ENCODE measurements at places on chromosomes 7 and 10.

DNA sequence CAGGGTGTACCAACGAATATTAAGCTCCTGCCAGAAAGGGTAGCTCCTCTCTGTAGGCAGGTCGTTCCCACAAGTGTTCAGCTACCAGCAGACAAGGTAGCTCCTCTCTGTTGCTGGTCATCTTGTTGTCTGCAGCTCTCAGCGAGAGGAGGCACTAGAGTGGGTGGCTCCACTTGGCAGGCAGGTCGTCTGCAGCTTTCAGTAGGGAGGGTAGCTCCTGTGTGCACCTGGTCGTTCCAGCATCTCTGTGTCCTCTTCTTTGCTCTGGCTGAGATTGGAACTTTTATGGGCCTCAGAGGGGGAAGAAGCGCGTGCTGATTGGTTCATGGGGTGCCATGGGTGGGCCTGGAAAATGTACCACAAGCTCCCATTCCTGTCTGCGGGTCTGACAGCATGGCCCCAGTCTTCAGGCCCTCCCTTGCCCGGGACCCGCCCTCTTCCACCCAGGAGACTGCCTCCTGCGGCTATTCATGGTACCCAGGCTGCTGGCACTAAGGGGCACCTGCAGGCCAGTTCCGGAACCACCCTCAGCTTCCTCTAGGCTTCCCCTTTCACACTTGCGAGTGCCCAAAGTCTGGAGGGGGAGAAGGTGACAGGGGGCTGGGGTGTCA is 63.9 kb upstream of the CACNA2D1 start:
- DNase-seq: no peak

- DNase-seq: no peak
Observed at GRCh38 chr10:21265622-21266021, 259.9 kb downstream of the SKIDA1 start.

DNA sequence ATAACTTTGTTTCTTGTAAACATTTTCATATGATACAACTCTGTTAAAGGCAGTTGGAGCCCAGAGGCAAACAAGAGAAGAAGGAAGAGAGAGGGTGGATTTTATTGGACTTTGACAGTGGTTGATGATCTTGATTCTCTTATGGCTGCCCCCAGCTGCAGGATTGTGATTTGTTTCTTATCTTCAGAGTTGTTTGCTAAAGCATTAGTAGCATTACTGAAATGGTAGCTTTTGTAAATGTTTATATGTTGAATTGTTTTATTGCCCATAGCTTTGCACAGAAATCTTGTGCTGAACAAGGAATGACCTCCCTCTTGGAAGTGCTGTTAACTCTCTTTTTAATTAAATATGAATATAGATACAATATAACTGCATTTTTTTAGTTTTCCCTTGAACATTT is 309.4 kb downstream of the AUTS2 start:
- no peak for DNase-seq

DNA sequence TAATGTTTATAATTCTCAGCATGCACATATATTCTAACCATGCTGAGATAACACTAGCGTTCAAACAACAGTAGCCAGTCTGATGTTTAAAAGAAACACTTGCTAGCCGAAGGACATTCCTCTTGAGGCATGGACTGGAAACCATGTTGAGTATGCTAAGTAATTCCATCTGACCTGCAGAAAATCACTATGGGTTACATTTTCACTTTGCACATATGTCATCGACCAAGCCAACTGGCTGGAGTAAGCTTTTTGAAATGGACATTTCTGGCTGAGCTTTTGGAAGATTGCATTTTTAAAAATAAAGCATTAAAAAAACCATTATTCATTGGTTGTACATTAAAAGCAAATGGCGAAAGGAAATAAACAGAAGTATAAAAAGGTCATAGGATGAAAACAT is 88.2 kb downstream of the BBS9 start:
- DNase-seq: no peak

DNA sequence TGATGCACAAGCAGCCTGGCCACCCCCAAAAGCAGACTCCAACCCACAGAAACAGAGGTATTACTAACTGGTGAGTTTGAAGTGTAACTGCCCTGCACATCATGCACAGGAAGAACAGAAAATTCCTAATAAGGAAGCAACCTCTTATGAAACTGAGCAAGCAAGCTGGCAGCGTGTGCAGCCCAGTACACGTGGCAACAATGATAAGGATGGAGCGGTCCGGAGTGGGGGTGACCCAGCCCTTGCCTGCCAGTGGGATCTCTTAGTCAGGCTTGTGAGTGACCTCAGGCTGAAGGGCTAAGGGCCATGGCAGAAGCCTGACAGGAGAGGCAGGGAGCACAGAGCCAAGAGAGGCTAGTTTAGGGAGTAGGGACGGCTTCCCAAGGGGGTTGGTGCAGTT is 22.1 kb upstream of the AOAH start:
- DNase-seq: no peak

- DNase-seq: no peak
Observed at GRCh38 chr10:132037676-132037975, 28.1 kb upstream of the JAKMIP3 start.

GRCh38 chr7:80151274-80151665 is 16.6 kb downstream of the GNAI1 start:
- DNase-seq: no peak

GRCh38 chr10:70779088-70779487 is 6.1 kb downstream of the TBATA start:
- DNase-seq: no peak

GRCh38 chr7:1758028-1758858 is 88.2 kb downstream of the ELFN1 start:
- DNase-seq: no peak

DNA sequence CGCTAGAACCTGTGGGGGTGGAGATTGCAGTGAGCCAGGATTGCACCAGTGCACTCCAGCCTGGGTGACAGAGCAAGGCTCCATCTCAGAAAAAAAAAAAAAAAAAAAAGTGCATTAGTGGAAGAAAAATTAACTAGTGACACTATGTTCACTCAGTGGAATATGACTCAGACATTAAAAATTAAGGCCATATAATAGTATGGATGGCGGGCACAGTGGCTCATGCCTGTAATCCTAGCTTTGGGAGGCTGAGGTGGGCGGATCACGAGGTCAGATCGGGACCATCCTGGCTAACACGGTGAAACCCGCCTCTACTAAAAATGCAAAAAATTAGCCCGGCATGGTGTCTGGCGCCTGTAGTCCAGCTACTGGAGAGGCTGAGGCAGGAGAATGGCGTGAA is 3.4 kb downstream of the PHYH start:
- no peak for DNase-seq

- DNase-seq: no peak
Observed at GRCh38 chr10:46543466-46544377, 12.7 kb downstream of the GPRIN2 start.

- DNase-seq: no peak
Observed at GRCh38 chr7:158508802-158509385, 78.7 kb downstream of the PTPRN2 start.

- DNase-seq: no peak
Observed at GRCh38 chr7:131212114-131212513, 115.6 kb upstream of the MKLN1 start.

DNA sequence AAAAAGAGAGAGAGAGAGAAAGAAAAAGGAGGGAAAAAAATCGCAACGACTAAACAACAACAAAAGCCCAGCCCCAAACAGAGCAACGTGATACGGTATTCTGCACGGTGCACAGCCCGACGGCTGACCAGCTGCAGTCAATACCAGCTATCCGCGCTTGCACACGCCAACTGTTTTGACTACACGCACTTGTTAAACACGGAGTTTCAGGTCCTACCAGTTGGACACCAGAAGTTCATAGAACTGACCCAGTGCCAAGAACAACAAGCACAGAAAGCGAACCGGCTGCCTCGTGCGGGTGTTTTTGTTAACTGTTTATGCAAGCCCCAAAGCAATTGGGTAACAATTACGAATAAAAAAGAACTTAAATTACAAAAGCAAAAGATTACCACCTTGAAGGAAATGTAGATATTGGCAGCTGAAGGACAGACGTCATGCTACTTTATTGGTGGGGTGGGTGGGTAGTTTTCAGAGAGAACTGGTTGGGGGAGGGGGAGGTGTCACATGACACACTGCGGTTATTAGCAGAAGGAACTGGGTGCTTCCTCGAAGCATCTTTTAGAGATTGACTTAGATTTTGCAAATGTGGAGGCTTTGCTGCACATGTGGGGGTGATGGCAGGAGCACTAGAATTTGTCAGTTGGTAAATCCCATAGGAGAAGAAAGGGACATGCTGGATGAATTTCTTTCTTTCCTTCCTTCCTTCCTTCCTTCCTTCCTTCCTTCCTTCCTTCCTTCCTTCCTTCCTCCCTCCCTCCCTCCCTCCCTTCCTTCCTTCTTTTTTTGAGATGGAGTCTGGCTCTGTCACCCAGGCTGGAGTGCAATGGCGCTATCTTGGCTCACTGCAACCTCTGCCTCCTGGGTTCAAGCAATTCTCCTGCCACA is 110.6 kb upstream of the EFCAB10 start:
- DNase-seq: peak; percentile 32

- no peak for DNase-seq
Observed at GRCh38 chr10:127943336-127943910, 36.5 kb downstream of the PTPRE start.

DNA sequence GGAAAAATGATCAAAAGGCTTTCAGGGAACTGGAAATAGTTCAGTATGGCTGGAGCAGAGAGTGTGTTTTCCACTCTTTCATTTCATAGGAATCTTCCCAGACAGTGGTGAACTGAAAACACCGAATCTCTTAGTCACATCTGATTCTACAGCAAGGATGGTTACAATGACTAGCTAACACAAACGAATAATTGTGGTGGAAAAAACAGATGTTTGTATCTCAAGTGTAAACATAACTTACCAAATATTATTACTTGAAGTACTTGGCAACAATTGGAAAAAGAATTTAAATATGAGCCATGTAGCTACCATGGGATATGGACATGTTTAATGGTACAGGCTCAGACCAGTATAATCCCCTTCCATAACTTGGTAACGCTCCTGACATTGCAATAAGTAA is 21.1 kb upstream of the BPGM start:
- no peak for DNase-seq

GRCh38 chr10:23535381-23535780 is 96.5 kb downstream of the OTUD1 start:
- no peak for DNase-seq

- DNase-seq: no peak
Observed at GRCh38 chr10:70886921-70887665, 1.3 kb downstream of the PCBD1 start.

DNA sequence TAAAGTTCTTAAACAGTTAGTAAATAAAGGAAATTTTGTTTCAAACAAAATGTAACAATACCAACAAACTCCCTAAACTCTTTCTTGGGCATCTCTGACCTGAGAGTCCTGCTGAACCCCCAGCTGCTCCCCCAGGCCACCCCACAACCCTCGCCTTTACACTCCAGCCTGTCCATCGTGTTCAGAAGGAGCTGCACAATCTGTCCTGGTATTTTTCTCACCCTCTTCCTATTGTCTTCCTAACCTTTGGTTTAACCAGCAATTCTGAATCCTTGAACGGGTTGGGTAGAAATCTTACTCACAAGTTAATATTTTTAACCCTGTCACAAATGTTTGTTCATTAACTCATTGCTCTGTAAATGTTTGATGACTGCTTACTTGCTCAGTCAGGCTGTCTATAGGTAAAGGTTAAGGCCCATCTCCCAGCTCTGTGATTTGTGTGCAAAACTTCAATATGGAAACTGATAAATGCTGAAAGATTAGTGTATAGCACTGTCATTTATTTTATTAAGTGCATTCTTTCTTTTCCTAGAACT is 16.8 kb downstream of the SFRP4 start:
- no peak for DNase-seq

GRCh38 chr7:30585675-30586074 is 9.0 kb upstream of the GARS1 start:
- no peak for DNase-seq

DNA sequence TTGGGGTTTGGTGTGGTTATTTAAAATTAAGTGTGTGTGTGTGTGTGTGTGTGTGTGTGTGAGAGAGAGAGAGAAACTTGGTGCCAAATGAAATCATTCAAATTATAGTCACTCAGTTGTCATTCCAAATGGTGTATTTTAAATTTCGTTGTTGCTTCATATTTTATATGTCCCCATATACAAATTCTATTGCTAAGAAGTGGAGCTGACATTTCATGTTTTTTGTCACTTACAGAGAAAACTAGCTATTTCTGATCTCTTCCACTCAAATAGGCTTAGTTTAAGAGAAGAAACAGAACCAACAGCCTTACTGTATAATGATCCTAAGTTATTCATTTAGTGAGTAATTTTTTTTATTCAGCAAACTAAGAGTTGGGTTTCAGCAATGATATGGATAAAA is 42.3 kb downstream of the CHRM2 start:
- DNase-seq: no peak

DNA sequence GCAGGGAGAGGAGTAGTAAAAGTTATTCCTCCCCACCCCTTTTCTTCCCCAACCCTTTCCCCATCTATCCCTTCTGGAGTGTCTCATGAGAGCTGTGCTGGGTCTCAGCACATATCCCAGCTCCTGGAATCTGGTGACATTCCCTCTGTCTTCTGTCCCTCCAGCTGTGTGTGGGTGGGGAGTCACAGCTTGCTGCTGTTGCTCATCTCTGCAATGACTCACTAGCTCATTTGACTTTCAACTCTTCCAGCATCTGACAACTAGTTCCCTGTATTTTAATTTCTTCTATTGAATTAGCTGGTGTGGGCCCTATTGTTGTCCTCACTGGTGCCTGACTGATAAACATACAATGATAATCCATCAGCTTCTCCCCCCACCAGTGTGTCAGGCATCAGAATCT is 198.9 kb upstream of the AUTS2 start:
- no peak for DNase-seq

GRCh38 chr10:8174762-8175161 is 120.3 kb downstream of the GATA3 start:
- DNase-seq: no peak
